ENCODE measurements at places on chromosomes 1 and 21.
A peak's percentile ranks its signal among the peaks of the same experiment; 100 is the strongest.

DNA sequence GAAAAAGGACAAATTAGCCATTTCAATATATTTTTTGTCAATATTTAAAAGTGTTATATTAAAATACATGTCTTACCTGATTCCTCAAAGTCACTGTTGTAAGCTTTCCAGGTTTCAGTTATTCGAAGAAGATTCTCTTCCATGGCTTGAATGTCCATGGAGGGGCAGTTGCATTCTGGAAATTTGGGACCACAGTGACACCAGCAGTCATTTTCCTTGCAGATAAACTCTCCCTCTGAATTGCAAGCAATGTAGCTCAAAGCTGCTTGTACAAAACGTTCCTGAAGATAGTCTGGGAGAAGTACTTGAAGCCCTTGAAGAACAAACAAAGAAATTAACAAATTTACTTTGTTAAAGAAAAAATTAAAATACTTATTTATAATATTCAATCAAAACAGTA, 251.7 kb downstream of the BRINP3 start:
- no peak for DNase-seq

DNA sequence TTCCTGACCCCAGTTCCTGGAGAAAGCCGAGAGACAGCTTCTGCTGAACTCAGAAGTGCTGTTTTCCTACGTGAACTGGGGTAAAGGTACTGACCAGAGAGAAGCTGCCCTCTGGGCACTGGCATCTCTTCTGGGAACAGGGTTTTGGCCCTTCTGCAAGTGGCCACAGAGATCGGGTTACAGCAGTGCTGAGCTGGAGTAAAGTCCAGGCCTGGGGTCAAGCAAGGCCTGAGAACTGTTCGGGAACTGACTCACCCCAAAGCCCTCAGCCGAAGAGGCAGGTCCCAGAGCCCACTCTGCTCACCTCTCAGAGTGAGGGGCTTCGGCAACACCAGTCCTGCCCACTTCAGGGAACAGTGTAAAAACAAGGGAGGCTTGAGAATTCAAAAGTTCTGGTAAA, 177.2 kb upstream of the RUNX1 start:
- DNase-seq: peak; percentile 68

DNA sequence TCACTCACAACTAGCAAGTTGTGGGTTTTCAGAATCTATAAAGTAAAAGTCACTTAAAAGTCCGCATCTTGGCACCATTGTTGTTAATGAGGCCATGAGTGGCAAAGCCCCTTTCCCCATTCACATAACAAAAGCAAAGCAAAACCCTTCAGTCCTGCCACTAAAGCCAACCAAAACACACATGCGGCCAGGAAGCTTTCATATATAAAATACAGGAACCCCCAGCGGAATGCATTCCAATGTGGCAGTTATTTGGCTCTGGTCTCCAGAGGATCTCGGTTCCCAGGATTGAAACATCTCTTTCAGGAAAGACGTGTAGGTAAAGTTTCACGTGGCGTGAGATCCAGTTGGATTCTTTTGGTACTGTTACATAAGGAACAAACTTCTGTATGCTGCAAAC, 2.5 kb upstream of the LBR start:
- no peak for DNase-seq

DNA sequence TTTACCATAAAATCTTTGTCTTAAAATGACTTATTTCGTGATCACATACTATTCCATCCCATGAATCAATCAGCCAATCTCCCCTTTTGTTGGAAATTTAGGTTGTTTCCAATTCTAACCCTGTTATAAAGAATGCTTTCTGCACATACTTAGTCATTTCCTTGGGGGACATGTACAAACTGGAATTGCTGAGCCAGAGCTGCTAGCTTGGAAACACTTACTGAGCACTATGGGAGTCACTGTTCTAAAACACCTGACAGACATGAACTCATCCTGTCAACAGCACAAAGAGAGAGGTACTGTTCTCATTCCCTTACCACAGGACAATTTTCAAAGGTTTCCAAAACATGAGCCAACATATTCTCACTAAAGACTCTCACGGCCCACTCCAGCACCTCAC, 32.1 kb downstream of the AK2 start:
- peak; percentile 34 for DNase-seq

- peak; percentile 63 for DNase-seq
These were observed 11.6 kb downstream of the SDCCAG8 start for GRCh38 chr1:243267471-243267880.

Measured in mesenchymal stem cell (in vitro differentiated cells and primary cell).